ENCODE measurements at places on chromosomes 1 and 21.

GRCh38 chr1:198763298-198763714 is 124.5 kb downstream of the PTPRC start:
- peak; percentile 8 for DNase-seq

DNA sequence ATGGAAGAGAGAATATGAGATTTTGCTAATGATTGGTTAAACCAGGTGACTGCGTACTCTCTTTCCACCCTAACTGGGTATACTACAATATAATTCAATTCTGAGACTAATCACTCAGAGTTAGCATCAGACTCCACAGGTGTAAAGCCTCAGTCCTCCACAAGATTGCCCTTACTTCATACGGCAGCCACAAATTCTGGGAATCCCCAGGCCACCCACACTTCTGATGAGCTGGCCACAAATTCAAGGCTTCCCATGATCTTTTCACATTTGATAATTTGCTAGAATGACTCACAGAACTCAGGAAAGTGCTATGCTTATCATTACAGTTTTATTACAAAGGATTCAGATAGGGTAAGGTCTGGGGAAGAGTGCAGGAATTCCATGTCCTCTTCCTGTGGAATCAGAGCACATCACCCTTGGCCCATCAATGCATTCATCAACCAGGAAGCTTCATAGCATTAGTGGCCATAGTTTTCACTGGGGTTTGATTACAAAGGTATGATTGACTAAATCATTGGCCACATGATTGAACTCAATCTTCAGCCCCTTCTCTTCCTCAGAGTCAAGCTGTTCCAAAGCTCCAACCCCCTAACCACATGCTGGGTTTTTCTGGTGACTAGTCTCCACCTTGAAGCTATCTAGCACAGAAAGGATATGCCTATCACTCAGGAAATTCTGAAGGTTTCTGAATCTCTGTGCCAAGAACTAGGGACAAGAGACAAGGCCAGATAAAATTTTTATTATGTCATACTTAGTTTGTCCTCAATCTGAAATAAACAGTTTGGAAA is 131.7 kb downstream of the HHIPL2 start:
- DNase-seq = no peak

DNA sequence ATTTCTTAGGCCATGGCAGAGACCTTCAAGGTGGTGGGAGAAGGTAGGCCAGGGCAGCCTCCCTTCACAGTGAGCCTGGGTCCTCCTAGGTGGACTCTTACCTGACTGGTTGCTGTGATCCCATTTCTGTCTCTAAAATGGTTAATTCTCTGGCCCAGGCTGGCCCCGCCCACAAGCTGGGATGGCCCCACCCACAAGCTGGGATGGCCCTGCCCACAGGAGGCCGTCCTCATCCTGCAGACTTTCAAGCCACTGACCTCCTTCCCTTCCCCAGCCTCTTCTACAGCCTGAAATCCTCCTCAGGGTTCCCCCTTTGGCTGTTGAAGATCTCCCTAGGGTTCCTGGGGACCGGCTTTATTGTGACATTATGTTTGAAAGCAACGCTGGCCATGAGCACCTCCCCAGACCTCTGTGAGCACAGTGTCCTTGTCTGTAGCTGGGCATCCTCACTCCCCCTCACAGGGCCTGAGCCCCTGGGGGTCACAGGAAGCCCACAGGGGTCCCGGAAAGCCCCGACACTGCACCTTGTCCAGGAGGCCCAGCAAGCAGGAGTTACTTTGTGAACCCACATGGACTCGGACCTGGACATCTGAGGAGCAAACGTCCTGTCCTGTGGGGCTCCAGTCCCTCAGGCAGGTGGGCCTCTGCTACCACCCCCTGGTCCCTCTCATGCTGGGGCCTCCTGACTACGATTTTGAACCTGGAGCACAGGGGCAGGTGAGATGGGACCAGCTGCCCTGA is 621.7 kb downstream of the MATN1 start:
- DNase-seq = no peak

GRCh38 chr1:185646202-185646683 is 87.9 kb upstream of the HMCN1 start:
- DNase-seq = no peak

GRCh38 chr1:4425892-4426291 is 228.5 kb upstream of the AJAP1 start:
- no peak for DNase-seq

- no peak for DNase-seq
These were observed 22.6 kb downstream of the HLX start for GRCh38 chr1:220901881-220902280.

- DNase-seq = no peak
These were observed 43.9 kb downstream of the PPP2R5A start for GRCh38 chr1:212329105-212329504.

DNA sequence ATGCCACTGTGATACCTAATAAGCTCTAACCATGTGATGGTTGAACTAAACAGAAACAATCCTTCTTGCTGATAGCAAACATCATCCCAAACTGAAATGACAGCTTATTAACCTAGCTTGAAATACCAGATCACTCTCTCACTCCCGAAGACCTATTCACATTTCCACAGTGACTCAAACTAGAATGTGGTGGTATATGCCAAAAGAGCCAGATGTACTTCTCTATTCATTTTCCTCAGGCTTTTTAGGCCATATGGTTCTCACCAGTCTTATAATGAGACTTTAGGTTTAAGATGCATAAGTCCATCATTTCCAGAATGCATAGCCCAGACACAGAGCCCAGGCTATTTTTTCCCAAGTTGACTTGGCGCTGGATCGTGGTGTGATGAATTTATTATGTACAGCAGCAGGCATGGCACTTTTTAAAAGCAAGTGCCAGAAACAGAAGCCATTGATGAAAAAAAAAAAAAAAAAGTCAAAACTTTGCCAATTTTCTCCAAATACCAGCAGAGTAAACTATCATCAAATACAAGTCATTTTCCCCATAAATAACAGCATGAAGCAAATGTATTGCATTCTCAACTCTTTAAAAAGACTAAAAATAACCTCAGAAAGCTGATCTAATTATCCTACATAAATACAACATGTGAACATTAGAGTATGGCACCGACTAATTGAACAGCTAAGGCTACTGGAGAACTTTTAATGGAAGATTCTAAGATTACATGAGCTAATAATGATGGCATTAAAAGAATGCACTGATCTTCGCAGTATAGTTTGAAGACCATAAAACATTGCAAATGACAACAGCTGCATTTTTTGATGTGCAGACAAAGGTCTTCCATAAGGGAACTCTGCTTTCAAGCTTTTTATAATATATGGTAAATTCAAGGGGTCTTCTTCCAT is 365.4 kb downstream of the LRRIQ3 start:
- no peak for DNase-seq

- no peak for DNase-seq
These were observed 3.5 kb downstream of the TIE1 start for GRCh38 chr1:43304314-43304681.
